ENCODE measurements at places on chromosomes 5 and 9.

DNA sequence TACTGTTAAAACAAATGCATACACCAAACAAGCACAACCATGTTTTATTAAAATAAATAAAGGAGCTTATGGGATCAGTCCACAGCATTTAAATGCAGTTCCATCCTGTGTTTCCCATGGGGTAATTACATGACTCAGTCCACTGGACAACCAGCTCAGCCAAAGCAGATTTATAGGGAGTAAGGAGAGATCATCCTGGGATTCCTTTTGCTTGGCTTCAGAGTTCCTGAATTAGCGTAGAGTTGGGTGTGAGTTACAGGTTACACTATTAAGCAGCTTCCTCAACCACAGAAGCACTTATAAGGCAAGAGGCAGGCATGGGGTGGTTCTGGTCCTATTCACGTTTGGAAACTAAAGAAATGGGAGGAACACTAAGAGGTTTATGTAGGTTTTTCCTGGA is 381.1 kb upstream of the ACTBL2 start:
- no peak for DNase-seq

- peak; percentile 1 for DNase-seq
Observed at GRCh38 chr5:130198927-130199326, 294.7 kb downstream of the CHSY3 start.

DNA sequence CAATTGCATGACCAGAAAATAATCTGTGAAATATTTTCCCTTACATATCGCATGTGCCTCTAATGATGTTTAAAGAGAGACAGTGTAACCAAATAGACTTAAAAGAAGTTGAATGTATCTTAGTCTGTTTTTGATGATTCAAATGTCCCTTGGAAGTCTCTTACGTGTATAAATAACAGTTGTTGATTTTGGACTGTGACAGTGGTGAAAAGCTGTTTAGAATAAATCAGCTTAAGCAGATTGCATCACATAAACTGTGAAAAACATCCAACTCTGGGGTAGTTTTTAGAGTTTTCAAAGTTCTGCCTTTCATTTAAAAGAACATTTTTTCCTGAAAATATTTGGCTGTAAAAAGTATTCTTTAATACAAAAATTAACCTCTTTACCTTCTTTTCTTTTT is 301.1 kb downstream of the PRR16 start:
- no peak for DNase-seq

DNA sequence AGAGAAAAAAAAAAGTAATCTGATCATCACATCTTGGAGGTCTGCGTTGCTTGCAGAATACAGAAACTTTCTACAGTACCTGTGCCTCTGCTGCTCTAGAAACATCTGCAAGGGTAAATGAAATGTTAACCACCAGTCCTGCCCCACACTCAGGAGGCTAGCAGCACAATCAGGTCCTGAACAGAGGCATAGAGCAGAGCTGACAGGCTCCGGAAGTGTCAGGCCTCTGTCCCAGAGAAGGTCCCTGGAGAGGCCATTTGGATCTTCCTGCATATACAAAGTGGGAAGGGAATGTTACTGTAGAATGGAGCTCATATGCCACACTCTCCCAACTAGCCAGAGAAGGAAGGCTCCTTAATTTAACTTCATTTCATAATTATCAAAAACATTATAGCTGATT is 7.2 kb downstream of the NRG2 start:
- no peak for DNase-seq

DNA sequence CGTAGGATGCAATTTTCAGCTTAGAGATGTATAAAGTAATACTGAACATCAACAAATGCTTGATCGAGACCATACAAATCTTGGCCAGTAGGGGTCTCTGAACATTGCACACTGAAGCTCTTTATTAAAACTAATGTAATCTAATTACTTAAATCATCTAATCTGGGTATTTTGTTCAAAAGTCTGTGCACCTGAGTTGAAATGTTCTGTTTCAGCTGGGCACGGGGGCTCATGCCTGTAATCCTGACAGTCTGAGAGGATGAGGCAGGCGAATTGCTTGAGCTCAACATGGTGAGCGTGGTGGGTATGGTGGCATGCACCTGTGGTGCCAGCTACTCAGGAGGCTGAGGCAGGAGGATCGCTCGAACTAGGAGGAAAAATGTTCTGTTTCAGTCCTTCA is 41.0 kb downstream of the ESM1 start:
- peak; percentile 38 for DNase-seq

GRCh38 chr5:180207593-180207992 is 1.4 kb downstream of the RASGEF1C start:
- no peak for DNase-seq

- no peak for DNase-seq
Observed at GRCh38 chr5:149154650-149155049, 13.4 kb downstream of the ABLIM3 start.

- DNase-seq = no peak
Observed at GRCh38 chr5:175572886-175573285, 85.0 kb upstream of the HRH2 start.

DNA sequence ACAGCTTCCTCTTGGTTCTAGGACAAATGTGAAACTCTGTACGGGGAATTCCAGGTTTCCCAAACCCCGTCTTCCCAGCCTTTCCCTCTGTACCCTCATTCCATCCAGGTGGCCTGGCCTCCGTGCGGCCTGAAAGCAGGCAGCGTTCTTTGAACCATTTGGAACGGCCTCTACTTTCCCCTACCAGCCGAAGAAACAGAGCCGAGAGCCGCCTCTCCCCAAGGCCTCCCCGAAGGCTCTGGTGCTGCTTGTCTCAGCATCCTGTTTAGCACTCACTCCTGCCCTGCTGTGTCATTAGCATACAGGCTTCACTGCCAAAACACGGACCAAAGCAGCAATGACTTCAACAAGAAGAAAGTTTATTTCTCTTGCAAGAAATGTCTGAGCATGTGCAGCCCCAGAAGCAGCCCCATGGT is 137.7 kb downstream of the HSD17B3 start:
- no peak for DNase-seq
